ENCODE measurements at places on chromosomes 1 and 21.
A peak's percentile ranks its signal among the peaks of the same experiment; 100 is the strongest.

DNA sequence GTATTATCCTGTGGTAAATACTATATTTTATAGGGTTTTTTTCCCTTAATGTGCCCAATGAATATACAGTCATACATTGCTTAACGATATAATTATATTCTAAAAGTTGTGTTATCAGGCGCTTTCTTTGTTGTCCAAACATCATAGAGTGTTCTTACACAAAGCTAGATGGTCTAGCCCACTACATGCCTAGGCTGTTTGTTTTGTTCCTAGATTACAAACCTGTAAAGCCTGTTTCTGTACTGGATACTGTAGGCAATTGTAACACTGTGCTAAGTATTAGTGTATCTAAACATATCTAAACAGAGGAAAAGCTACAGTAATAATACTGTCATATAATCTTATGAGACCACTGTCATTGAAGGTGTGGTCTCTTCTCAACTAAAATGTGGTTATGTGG, 242.6 kb upstream of the C1orf105 start:
- no peak for DNase-seq

DNA sequence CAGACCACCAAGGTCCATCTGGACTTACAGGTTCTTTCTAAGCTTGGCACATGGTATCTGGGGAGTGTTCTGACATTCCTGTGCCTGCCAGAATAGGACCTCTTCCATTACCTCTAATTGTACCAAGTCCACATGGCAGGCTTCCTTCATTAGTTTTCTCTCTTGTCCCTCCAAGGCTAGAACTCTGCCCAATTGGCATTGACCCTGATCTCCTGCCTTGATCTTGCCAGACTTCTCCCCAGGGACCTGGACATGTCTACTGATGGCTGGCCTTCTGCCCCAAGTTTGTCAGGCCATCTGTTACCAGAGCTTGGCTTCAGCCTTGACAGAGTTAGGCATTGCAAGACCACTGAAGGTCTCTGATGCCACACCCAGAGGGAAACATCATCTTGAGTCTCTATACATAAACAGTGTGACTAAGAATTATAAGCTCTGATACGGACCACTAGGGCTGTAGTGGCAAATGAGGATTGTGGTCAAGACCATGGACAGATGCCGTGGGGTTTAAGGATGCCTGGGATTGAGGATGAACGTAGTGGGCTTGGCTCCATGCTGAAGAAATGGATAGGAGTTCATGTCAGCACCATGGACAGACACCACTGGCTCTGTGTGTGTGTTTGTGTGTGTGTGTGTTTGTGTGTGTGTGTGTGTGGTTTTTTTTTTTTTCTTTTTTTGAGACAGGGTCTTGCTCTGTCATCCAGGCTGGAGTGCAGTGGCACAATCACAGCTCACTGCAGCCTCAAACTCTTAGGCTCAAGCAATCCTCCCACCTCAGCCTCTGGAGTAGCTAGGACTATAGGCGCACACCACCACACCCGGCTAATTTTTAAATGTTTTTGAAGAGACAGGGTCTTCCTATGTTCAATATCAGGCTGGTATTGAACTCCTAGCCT, 19.5 kb upstream of the PSMB2 start:
- DNase-seq: no peak

- DNase-seq: no peak
These were observed 60.7 kb downstream of the FAAP20 start for GRCh38 chr1:2133879-2134215.

DNA sequence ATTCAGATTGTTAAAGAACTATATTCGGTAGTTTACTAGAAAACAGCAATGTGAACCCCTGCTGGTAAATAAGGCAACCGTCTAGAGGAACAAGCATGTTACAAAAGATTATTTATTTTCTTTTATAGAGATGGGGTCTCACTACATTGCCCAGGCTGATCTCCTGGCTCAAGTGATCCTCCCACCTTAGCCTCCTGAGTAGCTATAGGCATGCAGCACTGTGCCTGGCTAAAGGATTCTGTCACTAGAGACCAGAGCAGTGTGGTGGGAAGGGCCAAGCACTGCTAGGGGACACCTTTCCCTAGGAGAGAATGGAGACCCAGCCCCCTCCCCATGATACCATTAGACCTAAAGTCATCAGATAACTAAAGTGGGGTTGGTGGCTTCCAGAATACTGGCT, 28.9 kb downstream of the SLC27A3 start:
- no peak for DNase-seq

- DNase-seq: no peak
These were observed 61.4 kb downstream of the ACTL8 start for GRCh38 chr1:17816511-17816910.

- no peak for DNase-seq
These were observed 42.0 kb downstream of the EEIG2 start for GRCh38 chr1:108601708-108602410.

DNA sequence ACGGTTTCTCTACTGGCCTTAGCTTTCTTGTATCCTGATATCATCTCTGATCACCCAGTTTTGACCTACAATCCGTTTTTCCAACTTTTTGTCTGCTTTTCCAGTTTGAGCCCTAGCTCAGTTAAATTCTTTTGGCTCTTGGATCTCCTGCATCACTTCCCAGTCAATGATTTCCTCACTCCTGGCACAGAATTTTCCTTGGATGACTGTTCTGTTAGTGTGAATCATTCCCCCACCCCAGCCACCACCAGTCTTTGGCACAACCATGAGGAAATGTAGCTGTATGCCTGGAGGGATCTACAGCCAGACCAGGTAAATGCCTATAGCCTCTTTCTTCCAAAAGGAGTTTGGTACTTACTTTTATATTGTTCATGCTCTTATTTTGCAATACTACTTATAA, 187.2 kb upstream of the PTGFR start:
- no peak for DNase-seq

- DNase-seq: no peak
These were observed 3.7 kb upstream of the IPO9 start for GRCh38 chr1:201825245-201825644.

DNA sequence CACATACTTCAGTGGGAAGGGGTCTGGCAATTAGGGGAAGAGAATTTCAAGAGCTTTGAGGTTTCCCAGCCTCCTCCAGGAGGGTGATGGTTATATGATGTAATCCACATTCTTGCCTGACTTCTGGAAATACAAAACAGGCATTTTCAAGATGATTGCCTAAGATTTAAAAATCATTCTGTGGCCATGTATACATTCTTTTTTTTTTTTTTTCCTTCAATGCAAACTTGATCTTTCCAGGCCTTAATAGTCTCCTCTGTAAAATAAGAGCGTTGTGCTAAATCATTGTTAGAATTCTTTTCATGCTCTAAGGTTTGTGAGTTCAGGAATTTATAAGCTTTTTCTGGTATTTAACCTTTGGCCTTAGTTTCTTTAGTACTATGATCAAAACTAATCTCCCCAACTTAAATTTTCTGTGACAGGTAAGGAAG, 192.3 kb upstream of the HMCN1 start:
- DNase-seq: no peak

DNA sequence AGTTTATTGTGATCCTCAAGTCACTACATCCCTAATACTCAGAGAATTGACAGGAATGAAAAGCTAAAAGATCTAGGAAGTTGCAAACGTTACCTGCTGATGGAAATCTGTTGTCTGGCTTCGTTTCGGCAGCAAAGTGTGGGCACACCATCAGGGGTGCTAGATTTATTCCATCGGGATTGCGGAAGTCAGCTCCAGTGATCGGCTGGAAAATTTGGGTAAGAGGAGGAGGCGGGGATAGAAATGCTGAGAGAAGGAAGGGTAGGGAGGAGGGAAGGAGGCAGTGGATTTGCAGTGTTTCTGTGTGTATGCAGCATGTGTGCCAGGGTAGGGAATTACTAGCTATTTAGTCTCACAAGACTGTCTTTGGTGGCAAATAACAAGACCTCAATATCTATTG, at the start of gene CTSK:
Gene CTSK (minus strand): TSS at position 140 of the 400 bp plus-strand sequence. CDS start 1,455 bp downstream, outside the sequence.
- no peak for DNase-seq

DNA sequence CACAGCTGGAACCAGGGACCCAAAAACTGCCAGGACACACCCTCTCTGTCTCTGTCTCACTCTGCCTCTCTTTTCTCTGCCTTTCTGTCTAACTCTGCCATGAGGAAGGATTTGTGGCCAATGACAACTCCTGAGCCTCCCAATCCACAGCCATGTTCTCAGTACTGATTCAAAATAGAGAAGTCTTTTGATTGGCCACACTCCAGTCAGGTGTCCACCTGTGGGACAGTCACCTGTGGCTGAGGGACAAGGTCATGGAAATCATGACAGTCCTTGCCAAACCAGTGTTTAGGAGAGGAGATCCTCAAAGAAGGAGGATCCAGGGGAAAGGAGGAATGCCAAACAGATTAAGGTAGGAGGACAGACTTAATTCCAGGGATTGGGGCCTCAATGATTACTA, 15.8 kb downstream of the TINAGL1 start:
- no peak for DNase-seq

GRCh38 chr1:215669806-215670491, 102.8 kb downstream of the KCTD3 start:
- DNase-seq: no peak

- DNase-seq: peak; percentile 20
These were observed 30.9 kb upstream of the TAL1 start for GRCh38 chr1:47262787-47263413.

GRCh38 chr1:59071876-59072582, 224.9 kb upstream of the FGGY start:
- DNase-seq: no peak

DNA sequence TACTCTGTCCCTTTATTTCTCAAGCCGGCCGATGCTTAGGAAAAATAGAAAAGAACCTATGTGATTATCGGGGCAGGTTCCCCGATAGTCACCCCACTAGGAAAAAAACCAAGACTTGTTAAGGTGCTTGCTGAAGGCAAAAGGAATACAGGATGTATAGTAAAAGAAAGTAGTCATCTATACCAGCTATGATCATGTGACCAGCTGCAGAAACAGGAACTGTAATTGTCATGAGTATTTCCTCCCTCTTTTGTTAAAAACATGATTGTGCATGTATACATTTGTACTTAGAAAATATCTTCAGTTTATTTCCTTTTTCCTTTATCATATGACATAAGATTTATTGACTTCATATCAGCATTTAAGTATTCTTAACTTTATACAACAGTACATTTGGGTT, 30.5 kb downstream of the PIGK start:
- no peak for DNase-seq

DNA sequence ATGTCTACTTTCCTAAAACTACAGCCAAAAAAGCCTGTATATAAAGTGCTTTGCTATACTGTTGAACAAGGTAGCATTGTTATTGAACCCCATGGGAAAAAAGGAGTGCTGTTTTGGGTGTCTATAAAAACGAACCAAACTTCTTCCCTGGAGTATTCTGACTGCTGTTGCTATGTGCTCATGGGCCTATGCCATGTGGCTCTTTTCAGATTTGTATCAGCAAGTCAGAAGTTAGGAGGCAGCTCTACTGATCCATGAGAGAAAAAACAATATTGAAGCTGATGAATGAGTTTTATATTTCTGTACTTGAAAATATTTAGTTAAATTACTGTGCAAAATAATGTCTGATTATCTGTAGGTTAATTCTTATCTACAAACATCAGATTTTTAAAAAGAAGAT, 66.5 kb downstream of the ADGRL2 start:
- no peak for DNase-seq

- no peak for DNase-seq
These were observed 7.7 kb downstream of the ARMH1 start for GRCh38 chr1:44681905-44682882.

DNA sequence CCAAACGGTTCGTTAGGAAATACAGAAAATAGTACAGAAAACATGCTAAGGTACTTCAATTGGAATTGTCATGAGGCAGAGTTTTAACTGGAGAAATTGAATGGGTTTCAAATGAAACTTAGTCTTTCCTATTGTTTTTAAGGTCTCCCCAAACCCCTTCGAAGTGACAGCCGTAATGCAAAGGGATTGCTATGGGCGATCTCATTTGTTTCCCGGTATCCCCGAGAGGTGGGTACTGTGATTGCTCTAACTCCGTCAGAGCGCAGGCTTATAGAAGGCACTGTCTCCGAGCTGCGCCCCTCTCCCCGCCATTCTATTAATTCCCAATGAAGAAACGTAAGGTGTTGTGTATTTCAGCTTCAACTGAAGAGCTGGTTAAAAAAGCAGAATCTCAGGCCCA, 22.0 kb upstream of the RNF187 start:
- no peak for DNase-seq

GRCh38 chr1:233389169-233389568, 61.6 kb downstream of the MAP3K21 start:
- DNase-seq: no peak

GRCh38 chr21:46295996-46296752, 10.0 kb downstream of the YBEY start:
- DNase-seq: peak; percentile 53

DNA sequence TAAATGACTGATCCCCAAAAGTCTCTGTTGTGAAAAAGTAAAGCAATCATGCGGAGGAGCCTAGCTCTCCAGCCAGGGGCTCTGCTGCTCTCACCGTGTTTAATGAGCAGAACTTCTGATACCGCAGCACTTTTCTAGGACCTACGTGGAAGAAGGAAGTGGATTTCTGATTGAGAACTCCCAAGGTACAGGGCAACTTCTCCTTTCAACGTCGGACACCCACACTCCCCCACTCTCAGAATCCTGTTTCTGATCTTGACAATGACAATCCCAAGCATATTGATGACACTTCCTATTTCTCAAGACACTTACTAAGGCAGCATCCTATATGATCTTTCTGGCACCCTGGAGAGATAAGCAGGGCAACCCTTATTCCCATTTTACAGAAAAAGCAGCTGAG, 78.4 kb downstream of the PROX1 start:
- no peak for DNase-seq

DNA sequence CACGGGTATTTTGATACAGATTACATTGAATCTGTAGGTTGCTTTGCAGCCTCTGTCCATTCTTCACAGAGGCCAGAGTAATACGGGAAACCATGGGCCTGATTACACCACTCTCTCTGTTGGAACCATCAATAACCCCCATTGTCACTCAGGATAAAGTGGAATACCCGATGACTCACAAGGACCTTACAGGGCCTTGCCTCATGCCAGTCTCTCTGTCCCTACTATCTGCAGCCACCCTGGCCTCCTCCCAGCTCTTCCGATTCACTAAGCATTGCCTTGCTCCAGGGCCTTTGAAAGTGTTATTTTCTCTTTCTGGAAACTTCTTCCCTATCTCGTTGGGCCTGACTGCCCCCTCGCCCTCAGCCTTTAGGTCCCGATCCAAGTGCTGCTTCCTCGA, 61.7 kb downstream of the HMGB4 start:
- DNase-seq: no peak

- no peak for DNase-seq
These were observed 9.5 kb upstream of the ID3 start for GRCh38 chr1:23568608-23569383.

DNA sequence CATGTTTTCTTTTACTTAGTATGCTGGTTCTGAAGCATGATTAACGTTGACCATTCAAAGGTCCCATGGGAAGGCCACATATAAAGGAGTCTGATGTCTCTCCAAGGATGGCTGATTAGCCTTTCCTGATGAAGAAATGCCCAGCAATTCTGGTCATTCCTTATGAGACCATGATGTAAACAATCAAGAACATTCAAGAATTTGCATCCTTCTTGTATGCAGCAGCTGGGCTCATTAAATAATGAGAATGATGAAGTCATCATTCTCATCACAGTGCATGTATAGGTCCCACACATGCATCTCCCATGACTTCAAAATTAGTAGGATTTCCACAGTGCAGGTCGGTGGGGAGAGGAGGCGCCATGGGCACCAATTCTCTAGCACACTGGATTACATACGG, 85.4 kb downstream of the APP start:
- DNase-seq: no peak

GRCh38 chr1:153985341-153985912, 712 bp downstream of the RAB13 start:
- DNase-seq: no peak

All from T-cell (primary cell).